ENCODE measurements at places on chromosomes 1 and 21.

GRCh38 chr21:35573472-35574374 lies 486.6 kb downstream of the SETD4 start:
- DNase-seq, result peak; percentile 78

GRCh38 chr1:109846162-109846561 lies 64.5 kb upstream of the CSF1 start:
- DNase-seq, result no peak

DNA sequence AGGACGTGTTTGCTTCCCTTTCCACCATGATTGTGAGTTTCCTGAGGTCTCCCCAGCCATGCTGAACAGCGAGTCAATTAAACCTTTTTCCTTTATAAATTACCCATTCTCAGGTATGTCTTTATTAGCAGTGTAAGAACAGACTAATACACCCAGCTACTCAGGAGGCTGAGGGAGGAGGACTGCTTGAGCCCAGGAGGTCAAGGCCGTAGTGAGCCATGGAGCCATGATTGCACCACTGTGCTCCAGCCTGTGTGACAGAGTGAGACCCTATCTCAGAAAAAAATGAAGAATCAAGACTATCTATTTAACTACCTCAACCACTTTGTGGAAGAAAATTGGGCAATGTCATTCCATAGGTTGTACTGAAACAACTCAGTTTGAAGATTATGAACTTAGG lies 54.6 kb upstream of the SEC16B start:
- no peak for DNase-seq

GRCh38 chr1:221509575-221510355 lies 232.1 kb downstream of the DUSP10 start:
- peak; percentile 7 for DNase-seq

- DNase-seq, result no peak
Observed at GRCh38 chr1:52239708-52240001, 97.8 kb downstream of the ZFYVE9 start.

GRCh38 chr1:194644528-194644927 lies 1458.1 kb upstream of the B3GALT2 start:
- no peak for DNase-seq

GRCh38 chr1:168691541-168691940 lies 37.5 kb downstream of the DPT start:
- no peak for DNase-seq

GRCh38 chr1:26541816-26542711 lies 12.5 kb downstream of the RPS6KA1 start:
- peak; percentile 41 for DNase-seq

DNA sequence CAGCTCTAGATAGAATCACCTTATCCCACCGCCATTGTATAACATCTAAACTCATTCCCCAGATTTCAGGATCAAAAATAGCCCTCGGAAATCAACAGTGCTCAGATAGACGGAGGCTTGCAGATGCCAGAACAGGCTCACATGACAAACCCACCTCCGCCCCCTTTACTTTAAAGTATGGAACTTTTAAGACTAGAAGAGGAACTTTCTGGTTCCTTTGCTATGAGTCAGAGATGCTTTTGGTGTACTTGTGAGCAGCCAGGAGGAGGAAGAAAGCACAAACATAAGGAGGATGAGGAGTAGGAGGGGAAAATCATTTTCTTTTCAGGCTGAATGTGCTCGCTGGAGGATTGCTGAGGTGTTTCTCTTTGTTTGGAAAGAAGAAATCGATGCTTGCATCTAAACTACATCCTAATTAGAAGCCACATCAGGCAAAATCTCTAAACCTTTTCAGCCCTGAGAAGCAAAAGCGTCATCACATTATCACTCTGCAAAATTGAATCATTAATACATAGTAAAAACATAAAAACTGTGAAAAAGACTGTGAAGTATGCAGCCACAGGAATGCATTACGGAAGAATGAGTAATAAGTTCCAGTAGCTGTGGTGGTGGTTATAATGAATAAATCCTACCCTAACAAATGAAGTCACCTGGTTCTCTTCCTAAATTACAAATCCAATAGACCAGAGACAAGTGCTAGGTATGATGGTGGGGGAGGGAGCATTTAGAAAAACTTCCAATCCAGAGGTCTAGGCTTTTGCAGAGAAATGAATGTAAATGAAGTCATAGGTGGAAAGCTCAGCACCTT lies 251.3 kb downstream of the KCNH1 start:
- peak; percentile 70 for DNase-seq

DNA sequence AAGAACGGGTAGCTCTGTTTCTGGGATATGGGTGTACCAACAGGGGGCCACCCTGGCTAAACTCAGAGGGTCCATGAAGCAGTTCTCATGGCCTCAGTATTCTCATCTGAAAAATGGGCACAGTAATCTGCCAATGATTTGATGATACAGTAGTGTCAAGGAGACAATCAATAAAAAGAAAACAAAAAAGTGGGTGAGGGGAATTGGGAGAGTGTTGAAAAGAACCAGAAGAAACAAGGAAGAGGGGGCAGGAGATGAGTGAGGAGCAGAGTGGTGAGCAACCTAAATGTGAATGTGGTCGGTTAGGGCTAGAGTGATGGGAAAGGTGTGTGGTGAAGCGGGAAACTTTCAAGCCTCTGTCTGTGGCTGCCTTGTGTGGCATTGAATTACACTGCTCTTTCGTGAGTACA lies 2.0 kb downstream of the SLAMF7 start:
- no peak for DNase-seq

- DNase-seq, result peak; percentile 35
Observed at GRCh38 chr1:7042322-7043190, 257.3 kb downstream of the CAMTA1 start.

DNA sequence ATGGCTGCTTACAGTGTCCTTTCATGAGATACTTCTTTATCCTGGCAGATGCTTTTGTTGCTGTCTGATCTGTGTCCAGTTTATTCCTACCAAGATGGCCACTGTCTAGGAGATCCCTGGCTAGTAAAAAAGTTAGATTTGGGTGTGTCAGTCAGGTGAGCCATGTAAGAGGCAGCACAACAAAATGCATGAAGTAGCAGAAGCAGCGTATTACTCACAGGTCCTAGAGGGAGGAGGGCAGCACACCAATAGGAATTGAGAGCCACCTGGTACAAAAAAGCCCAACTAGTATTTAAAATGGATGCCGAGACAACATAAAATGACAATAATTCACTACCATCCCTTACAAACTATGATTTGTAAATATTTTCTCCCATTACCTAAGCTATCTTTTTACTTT lies 22.8 kb upstream of the ZNF697 start:
- no peak for DNase-seq

- peak; percentile 30 for DNase-seq
Observed at GRCh38 chr1:182602935-182603645, 1.1 kb downstream of the RGS16 start.

GRCh38 chr1:160070243-160071163 lies 543 bp upstream of the KCNJ10 start:
- peak; percentile 67 for DNase-seq

- peak; percentile 58 for DNase-seq
Observed at GRCh38 chr1:162391790-162392563, 10.4 kb downstream of the C1orf226 start.

GRCh38 chr1:233005156-233005555 lies 54.7 kb downstream of the NTPCR start:
- no peak for DNase-seq

DNA sequence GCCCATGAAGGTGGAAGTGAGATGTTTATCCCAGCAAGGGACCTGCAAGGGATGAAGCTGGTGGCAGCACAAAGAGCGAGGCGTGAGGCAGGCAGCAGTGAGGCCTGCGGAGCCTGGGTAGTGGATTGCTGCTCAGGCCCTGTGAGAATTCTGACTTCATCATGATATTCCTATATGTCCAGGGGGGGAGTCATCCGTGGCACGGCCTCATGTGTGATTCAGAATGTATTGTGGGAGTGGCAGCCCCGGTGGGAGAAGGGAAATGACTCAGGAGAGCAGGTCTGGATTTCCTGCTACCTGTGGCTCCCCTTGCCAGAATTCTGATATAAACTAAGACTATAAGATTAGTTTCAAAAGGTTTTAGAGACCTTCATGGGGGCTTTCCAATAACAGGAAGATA lies 240.9 kb downstream of the CAMTA1 start:
- DNase-seq, result no peak

GRCh38 chr1:235632506-235633401 lies 16.8 kb downstream of the GNG4 start:
- peak; percentile 84 for DNase-seq

- no peak for DNase-seq
Observed at GRCh38 chr1:36913016-36913415, 121.3 kb downstream of the GRIK3 start.

DNA sequence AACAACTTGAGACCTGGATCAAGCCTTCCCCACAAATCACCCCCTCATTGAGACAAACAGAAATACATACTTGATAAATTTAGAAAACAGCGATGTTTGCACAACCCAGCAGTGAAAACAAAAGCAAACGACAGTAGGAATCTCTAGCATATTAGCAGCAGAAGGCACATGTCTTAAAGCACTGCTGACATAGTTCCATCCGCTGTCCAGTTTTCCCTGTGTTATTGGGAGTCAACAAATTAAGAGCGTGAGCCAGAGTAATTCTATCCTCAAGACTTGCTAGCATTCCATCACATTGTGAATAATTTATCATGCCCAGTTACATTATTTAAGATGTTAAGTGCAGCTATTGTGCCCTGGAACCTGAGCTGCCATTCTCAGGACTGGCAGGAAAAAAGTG lies 55.3 kb downstream of the IGSF5 start:
- DNase-seq, result no peak

- no peak for DNase-seq
Observed at GRCh38 chr1:185517808-185518419, 200.9 kb upstream of the IVNS1ABP start.

DNA sequence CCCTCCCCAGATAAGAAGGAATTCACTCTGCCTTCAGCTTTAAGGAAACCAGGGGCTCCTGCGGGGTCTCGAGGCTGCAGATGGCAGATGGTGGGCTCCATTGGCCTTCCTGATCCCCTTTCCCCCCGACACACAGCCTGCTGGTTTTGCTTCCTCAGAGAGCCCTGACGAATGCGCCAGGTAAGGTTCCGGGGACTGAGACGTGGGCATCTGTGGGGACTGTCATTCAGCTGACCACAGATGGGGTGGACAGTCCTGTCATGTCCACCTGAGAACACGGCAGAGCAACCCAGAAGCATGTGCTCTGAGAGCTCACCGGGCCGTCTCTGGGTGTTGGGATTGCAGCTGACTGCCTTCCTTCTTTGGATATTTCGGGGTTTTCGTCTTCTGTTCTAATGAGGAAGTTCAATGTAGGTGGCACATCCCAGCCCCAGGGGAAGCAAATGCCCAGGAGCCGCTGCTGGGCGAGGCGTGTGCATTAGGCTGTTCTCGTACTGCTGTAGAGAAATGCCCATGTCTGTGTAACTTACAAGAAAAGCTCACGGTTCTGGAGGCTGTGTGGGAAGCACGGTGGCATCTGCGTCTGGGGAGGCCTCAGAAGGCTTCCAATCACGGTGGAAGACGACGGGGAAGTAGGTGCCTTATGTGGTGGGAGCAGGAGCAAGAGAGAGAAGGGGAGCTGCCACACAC lies 22.6 kb upstream of the TTC34 start:
- DNase-seq, result no peak

DNA sequence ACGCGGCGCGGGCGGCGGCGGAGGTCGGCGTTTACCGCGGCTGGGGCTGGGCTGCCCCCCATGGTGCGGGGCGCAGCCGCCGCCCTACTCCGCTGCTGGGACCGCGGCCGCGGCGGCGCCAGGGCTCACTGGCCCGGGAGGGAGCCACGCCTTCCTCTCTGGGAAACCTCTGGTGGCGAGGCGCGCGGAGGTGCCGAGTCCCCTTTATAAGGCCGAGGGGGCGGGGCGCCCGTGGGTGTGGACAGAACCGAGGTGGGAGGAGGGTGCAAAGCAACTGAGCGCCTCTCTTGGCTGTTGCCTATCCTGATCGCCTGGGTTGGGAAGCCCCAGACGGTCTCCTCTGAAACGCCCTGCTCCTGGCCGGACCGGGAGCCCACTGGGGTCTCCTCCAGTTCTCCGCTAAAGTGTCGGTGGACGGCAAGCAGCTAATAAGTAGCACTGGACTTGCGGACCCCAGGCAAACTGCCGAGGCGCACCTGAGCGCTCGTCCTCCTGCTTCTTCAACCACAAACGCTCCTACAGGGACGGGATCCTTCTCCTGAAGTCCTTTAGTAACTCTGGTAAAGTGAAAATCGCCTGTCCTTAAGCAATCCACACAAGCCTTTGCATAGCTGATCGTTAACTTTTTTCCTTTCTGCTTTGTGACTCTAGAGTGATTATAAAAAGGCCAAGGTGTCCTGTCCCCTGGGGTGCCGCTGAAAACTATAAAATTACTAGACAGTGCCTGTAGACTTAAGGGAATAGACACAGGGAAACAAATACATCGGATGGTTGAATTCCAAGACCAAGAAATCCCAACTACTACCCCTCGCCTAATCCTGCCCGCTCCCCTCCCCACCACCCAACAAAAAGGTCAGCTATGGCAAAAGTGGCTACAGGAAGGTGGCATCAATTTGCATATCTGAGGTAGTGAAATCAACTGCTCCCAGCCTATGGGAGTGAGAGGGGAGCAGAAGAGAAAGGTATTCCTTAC lies at the start of gene PTGER3:
PTGER3 (minus strand) TSS at position 182 of the 973 bp plus-strand sequence. CDS start 239 bp downstream, outside the sequence.
- DNase-seq, result peak; percentile 37

GRCh38 chr1:247421074-247421473 lies 5.1 kb downstream of the NLRP3 start:
- DNase-seq, result no peak

DNA sequence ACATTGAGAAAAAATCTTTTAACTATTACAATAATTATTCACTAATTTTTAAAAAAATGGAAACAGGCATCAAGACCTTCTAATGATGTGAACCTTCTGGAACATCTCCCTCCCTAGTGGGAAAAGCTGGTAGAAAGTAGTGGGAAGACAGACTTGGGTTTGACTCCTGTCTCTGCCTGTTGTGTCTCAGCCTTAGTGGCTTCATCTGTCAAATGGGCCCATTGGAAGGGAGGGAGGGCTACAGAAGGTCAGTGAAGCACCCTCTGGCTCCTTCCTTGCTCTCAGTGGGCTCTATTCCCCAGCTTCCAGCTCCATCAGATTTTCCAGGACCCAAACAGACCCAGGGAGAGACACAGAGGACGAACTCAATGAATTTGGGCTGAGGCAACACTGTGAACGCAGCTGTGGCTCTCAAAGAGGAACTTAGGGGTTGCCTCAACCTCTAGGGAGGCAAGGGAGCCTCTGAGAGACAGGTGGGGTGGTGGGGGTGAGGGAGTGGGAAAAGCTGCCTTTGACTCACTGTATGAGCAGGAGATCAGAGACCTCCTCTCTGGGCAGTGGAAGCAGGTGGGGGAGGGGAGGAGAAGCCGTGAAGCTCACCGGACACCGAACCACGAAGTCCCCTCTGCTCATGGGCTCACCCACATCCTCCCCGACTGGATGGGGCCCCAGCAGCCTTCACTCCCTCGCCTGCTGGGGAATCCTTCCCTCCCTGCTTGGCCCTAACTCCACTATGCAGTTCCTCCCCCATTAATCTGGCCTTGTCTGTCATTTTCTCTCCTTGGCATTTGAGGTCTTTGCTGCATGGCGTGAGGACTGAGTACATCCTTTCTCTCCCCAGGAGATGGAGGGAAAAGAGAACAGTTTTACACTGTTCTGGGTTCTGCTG lies 4.5 kb downstream of the CNR2 start:
- DNase-seq, result no peak

- DNase-seq, result peak; percentile 100
Observed at GRCh38 chr21:45294509-45295291, 7.0 kb upstream of the POFUT2 start.

GRCh38 chr1:43074244-43074643 lies 97.8 kb downstream of the EBNA1BP2 start:
- no peak for DNase-seq
